Thymus (tissue), 14 donors: ENCODE measurements at places on chromosomes 7 and 10.

- no peak for DNase-seq
These were observed 125.7 kb downstream of the ABCA13 start for GRCh38 chr7:48296966-48297365.

- no peak for DNase-seq
These were observed 1578.9 kb downstream of the REEP3 start for GRCh38 chr10:65100146-65100545.

DNA sequence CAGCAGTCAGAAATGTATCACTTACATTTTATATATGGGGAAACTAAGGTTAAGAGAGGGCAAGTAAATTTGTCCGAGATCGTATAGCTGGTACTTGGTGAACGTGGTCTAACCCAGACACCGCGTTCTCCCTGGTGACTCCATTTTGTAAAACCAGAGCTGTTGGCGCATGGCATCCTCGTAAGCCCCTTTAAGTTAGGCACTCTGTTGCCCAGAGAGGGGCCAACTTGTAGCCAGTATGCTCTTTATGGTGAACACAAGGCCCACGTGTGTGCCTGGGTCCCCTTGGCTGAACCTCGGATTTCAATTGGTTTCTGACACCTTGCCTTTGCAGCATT, 39.7 kb upstream of the ZNF518A start:
- no peak for DNase-seq

GRCh38 chr7:89681448-89681847, 472.8 kb upstream of the STEAP1 start:
- no peak for DNase-seq

- peak; percentile 36 for DNase-seq
These were observed 49.7 kb downstream of the CPEB3 start for GRCh38 chr10:92241158-92241500.

DNA sequence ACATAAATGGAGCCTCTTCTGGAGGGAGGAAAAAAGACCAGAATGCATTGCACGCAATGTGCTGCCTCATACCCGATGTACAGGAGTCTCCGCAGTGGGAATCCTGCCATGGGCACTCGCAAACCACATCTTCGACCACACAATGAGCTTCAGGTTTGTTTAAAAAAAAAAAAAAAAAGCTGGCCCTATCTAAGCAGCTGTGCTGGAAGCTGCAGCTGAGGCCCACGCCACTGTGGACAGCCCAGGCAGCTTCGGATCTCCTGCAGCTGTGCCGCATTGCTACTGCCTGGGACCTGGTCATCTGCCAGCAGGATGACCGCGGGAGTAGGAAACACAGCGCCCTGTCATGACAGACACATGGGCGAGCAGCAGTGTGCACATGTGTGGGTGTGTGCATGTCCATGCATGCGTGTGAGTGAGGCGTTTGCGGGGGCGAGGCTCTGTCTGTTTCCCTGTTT, 26.0 kb downstream of the EN2 start:
- DNase-seq: no peak

DNA sequence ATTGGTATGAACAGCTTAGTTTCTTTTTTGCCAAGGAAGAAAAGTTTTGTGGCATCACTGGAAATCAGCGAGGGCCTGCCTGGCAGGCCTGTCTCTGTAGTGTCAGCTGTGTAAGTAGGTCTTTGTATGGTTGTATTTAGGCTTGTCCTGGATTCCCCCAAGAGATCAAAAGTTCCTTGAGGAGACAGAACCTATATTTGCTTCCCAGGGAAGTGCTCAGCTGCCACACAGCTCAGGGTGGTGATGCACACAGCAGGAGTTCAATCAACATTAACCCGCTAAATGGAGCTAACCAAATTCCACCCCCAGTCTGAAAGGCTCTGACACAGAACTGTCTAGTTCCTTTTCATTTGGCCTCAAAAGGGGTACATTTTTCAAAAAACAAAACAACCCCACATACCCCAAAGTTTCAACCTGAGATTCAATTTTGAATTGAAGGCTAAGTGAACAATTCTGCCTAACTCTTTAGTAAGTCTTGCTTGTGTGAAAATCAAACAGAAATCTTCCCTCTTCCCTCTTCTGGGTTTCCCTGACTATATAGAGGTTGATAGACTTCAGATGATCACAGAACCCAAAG, 124.4 kb downstream of the CLEC2L start:
- no peak for DNase-seq

GRCh38 chr7:41492603-41493002, 210.3 kb downstream of the INHBA start:
- no peak for DNase-seq

DNA sequence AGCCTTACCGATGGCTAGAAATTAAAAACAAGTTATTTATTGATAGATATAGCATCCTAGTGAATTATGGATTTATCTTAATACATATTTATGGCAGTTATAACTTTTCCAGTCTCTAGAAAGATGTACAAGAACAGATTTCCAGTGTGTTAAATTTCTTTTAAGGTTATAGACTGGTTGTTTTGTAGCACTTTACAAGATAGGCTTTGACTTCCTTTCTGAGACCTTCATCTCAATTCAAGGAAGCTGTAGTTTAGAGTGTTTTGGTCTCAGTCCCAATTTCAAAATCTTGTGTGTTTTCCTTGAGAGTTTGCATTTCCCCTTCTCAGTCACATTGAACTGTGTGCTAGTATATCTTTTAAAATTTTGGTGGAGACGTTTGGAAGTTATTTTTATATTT, 30.1 kb downstream of the PLEKHA1 start:
- no peak for DNase-seq

GRCh38 chr7:52501696-52502095, 533.7 kb upstream of the POM121L12 start:
- DNase-seq: peak; percentile 22

- no peak for DNase-seq
These were observed 54.9 kb downstream of the MTPN start for GRCh38 chr7:135922263-135922662.

GRCh38 chr10:607545-608185, 81.8 kb downstream of the DIP2C start:
- no peak for DNase-seq

DNA sequence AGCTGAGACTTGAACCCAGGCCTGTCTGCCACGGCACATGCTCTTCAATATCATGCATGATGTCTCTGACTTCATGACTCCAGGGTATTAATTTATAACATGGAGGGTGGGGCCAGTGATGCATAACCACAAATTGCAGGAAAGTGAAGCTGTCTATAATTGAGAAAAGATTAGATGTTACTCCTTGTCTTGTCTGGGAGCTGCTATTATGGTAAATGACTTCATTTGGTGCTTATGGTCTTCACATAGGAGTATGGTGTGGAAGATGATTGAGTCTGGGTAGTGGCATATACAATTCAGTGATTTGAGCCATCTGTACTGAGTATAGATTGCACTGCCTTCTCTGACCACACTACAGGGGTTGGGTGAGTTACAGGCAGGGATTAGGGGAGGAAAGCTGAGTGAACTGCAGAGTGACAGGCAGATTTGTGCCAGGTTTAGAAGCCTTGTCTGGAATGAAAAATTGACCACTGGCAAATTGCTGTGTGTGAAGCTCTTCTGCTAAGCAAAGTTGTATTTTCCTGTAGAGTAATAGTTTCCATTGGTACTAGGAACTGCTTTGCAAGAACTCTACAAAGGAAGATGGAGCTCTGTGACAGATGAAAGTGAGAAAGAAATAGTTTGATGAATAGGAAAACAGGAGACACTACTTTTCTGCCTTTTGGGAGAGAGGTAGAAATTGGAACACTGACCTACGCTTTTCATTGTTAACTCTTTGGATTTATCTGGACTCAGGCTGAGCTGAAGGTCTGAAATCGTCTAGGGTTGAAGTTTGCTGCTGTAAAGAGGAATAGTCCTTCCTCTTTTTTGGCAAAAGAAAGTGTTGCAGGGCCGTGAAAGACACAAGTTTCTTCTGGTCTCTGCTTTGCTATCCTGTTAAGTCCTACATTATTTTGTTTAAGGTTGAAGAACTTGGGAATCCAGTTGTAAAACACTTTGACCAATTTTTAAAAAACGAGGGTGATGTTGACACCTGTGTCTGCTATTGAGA, 2.7 kb downstream of the SND1 start:
- no peak for DNase-seq

- no peak for DNase-seq
These were observed 527.7 kb upstream of the CELF2 start for GRCh38 chr10:10489805-10490571.

DNA sequence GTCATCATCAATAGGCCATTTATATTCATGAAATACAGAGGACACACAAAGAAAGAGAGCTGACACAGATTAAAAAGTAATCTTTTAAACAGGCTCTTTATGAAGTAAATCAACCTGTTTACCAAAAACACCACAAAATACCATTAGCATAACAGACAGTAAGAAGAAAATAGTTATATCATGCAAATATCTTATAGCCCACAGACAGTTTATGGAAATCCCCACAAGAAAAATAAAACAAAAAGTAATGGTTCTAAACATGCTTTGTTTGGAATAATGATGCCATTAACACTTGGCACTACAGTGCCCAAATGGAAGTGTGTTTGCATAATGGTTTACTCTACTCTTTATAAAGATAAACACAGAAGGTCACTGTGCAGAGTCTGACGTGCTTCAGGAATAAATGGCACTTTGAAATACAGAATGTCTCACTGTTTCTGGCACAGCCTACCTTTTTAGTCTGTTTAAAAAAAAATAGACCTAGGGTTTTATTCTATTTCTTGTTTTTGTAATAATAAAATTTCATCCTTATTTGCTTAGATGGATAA, 30.1 kb downstream of the SEMA3D start:
- no peak for DNase-seq

DNA sequence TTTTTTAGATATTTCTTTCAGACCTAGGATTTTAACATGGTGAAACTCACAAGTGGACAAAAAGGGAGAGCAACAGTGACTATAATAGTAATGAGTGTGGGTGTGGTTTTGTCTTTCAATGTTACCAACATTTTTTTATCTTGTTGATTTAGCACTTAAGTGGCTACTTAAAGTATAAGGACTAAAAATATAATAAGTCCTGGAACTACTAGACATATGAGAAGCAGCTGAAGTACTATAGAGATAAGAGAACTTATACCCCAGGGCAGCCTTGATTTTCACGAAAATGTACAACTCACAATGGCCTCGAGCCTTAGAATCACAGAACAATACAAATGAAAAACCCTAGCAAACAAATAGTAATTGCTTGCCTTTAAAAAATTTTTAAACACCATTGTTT, 1151.8 kb downstream of the TYW1 start:
- no peak for DNase-seq

DNA sequence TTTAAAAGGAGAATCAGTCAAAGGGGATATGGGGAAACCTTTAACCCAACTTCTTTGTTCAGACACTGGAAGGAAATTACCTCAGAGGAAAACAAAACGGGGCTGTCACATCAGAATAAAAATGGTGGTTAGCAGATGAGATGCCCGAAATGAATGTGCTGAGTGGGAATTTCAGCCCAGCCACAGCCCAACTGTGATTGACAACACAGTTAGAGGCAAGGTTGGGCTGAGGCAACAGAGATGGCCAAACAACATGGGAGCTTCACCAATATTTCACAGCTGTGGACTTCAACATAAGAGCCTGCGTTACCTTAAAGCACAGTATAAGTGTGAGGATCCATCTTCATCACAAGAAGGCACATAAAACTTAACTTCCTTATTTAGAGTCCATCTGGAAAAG, 133.5 kb upstream of the PTPRZ1 start:
- no peak for DNase-seq

- DNase-seq: peak; percentile 11
These were observed 14.8 kb downstream of the TPK1 start for GRCh38 chr7:144821067-144821466.

DNA sequence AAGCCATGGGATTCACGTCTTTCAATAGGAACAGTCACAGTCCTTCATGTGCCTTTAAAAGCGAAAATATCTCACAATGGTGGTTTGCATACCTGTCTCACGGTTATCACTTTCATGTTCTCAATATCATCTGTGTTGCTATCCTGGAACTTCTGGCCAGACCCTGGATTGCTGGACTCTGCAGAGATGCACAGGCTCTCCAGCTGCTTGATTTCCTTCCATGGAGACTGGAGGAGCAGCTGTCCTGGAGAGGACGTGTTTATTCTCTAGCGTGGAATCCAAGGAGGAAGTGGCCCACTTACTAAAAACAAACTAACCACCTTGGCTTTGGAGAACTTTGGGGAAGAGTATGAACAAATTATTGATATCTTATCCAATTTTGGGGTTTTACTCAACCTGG, 16.5 kb downstream of the BTBD16 start:
- no peak for DNase-seq

GRCh38 chr7:36690514-36691187, 33.6 kb downstream of the AOAH start:
- DNase-seq: no peak

DNA sequence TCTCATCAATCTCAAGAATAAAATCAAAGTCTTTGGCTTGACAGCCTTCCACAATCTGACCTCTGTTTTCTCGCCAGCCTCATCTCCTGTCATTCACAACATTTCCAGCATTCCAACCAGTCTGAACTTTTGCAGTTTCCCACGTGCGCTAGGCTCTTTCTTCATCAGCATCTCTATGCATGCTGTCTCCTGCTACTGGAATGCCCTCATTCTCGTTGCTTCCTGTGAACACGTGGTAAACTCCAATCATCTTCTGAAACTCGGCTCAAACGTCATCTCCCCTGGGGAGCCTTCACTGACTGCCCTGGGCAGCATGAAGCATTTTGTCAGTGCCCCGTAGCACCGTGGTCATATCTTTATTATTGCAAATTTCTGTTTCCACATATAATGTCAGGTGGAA, 12.2 kb upstream of the RSBN1L start:
- DNase-seq: no peak

DNA sequence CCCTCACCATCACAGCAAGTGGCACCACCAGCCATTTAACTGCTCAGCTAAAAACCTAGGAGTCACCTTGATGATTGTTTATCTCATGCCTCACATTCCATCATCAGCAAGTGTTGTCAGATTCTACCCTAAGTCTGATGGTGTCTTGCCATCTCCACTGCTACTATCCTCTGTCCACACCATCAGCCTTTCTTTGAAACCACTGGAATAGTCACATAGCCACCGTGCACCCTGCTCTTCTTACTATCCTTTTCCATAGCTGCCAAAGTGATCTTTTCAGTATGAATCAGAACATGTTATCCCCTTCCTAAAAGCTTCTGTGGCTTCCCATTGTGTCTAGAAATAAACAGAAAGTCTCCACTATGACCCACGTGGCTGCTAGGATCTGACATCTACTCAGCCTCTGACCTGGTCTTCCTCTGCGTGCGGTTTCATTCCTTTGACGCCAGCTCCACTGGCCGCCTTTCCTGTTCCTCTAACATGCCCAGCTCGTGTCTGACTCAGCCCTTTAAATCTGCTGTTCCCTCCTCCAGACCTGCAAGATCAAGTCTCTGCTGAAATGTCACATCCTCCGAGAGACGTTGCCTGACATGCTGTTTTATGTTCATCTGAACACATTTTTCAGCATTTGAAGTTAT, 16.5 kb upstream of the CHN2 start:
- DNase-seq: no peak

- no peak for DNase-seq
These were observed 130.0 kb downstream of the TES start for GRCh38 chr7:116340201-116340847.
